ENCODE measurements at places on chromosomes 5 and 9. TPM values are rescaled to one million over a fixed set of nuclear protein-coding genes. Genes with fewer than 3 reads are reported as not detected.

LCN9 gene
- not detected for total RNA-seq

TPPP gene
- total RNA-seq: not detected

CORO2A gene
- 0.36 TPM for total RNA-seq

- DNase-seq: peak; percentile 38
These were observed 18.8 kb downstream of the GLE1 start for GRCh38 chr9:128523199-128523925.

- DNase-seq: no peak
These were observed 276.9 kb downstream of the ARHGAP26 start for GRCh38 chr5:143047091-143047490.
